ENCODE measurements at places on chromosomes 12 and 14.
A peak's percentile ranks its signal among the peaks of the same experiment; 100 is the strongest.

- peak; percentile 13 for DNase-seq
Observed at GRCh38 chr12:22684140-22685118, 59.5 kb downstream of the ETNK1 start.

DNA sequence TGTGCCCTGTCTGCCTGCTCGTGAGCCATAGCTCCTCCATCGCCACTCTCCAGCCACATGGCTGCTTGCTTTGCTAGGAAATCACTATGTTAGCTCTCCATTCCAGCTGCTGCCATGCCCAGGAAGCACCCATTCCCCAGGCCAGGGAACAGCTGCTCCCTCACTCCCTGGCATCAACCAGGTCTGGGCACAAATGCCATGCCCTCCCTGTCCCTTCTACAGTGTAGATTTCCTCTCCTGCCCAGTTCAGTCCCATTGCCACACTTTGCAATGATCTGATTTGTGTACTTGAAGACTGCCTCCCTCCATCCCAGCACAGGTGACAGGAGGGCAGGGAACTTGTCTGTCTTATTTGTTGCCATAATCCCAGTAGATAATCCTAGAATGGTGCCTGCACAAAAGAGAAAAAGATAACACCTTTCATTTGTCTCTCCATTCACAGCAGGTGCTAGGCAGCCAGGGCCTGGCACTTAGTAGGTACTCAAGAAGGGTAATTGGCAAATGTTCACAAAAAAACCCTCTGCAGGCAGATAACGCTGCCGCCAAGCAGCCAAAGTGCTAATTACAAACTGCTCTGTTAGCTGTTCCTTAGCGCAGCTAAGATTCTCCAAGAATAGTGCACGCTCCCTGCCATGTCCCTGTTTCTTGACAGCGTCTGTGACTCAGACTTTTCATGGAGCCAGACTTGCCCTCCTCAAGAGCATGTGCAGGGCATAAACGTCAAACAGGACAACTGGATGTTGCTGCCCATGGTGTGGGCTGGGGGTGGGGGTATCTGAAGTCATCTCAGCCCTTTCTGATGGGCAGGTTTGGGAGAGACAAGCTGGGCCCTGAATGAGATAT is 69.1 kb downstream of the ARL6IP4 start:
- no peak for DNase-seq

GRCh38 chr14:35406506-35407305 is 2.2 kb upstream of the NFKBIA start:
- DNase-seq = peak; percentile 57

DNA sequence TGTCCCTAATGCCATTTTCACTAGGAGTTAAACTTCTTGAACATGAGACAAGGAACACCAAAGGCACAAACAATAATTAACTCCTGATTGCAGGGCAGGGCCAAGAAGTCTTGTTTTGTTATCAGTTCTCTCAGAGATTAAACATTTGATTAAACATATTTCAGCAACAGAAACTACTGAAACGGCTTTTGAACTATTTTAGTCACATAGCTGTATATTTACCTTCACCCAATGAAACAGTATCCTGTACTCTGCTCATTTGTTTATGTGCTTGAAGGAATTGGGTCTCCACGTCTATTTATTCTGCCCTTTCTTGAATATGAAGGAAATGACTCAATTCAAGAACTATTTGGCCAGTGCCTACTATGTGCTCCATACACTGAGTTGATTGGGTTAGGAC is 51.3 kb upstream of the PTCSC3 start:
- DNase-seq = no peak

GRCh38 chr12:33752854-33753253 is 269.4 kb upstream of the ALG10 start:
- DNase-seq = no peak

DNA sequence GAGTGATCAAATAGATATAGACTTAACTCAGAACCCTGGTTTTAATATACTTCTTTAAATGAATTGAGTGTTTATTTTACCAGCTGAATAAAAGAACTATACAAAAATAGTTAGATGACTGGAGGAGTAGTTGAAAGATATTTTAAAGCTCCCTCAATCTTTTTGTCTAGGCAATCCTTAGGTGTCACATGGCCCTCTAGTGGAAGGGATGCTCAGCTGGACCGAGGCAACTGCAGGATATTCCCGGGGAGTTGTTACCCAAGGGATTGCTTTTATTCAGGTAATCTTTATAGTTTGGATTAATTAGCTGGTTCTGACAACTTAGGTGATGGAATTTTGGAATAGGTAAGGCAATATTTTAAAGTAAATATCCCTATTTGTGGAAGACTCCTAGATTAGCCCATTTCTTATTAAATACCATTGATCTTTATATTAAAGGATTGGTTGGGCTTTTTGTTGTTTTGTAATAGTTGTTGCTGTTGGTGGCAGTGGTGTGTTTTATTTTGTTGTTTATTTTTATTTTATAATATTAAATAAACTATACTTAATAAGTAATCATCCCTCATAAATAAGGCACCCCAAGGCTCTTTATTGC is 57.1 kb downstream of the ZDHHC17 start:
- DNase-seq = no peak

GRCh38 chr12:94109160-94109559 is 39.2 kb upstream of the PLXNC1 start:
- no peak for DNase-seq

DNA sequence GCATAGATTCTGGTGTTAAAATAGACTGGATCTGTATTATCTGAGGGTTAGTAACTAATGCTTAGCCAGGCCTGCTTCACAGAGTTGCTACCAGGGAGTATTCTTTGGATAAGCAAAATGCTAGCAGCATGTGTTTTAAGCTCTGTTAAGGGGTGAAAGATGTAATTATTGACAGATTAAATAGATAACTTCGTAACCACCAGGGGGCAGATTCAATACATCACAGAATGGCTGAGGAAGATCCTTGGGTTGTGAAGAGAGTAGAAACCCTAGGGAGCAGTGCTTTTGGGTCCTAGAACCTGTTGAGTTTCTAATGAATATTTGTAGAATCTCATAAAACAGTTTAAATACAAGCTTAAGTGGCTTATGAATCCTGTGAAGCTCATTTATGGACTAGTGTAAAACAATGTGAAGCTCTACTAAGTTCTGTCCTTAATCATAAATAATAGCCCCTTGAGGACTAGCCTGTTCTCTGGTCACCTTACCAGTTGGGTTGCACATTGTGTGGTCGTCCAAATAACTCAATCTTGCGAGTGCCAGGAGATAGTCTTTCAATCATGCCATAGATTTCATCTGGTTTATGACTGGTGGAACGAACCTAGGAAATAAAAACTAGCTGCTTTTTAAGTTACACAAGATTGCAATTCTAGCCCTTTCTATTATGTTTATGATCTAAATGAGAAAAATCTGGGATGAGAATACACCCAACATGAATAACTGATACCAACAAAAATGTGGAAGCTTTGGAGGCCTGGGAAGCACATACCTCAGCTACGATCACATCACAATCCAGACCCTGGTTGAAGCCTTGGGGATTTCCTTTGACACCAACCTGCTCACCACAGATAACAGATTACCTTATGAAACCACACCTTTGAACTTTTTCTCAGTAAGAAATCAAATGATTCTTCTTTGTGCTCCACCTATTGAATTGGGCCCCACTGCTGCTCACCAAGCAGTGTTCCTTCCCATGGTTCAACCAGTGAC is 12.3 kb downstream of the METTL3 start:
- DNase-seq = peak; percentile 16

DNA sequence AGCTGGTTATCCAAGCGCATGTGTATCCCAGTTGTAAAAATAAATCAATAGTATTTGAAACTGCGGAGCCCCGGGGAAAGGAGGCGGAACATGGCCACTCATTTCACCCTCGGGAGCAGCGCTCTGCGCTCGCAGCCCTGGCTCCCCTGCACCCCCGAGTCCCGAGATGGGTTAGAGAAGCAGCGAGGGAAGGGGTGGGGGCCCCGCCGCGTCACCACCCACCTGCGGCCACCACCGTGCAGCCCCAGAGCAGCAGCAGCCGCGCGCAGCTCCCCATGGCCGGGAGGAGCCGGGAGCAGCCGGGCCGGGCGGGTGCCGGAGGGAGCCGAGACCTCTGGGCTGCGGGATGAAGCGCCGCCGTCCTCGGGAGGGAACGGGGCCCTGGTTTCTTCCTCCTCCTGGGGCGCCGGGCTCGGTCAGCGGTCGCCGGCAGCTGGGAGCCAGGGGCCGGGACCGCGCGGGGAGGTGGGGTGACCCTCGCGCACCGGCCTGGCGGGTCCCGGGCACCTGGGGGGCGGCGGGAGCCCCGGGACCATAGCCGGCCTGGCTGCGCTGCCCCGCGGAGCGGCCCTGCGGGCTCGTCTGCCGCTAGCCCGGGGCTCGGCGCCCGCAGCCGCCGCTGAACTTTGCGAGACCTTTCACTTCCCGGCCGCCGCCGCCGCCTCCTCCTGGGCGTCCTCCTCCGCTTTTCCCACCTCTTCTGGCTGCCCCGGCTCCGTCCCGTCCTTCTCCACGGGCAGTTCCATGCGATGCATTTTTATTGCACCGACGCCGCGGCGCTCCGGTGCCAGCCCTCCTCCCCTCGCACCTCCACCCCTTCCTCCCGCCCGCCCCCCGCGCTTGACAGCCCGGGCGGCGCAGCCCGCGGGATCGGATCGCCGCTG is at the start of gene NTN4:
Gene NTN4 (minus strand): TSS at position 732 of the 884 bp plus-strand sequence. CDS start 455 bp downstream, at position 277.
- DNase-seq = no peak

GRCh38 chr12:14072987-14073386 is 91.6 kb upstream of the GRIN2B start:
- no peak for DNase-seq

DNA sequence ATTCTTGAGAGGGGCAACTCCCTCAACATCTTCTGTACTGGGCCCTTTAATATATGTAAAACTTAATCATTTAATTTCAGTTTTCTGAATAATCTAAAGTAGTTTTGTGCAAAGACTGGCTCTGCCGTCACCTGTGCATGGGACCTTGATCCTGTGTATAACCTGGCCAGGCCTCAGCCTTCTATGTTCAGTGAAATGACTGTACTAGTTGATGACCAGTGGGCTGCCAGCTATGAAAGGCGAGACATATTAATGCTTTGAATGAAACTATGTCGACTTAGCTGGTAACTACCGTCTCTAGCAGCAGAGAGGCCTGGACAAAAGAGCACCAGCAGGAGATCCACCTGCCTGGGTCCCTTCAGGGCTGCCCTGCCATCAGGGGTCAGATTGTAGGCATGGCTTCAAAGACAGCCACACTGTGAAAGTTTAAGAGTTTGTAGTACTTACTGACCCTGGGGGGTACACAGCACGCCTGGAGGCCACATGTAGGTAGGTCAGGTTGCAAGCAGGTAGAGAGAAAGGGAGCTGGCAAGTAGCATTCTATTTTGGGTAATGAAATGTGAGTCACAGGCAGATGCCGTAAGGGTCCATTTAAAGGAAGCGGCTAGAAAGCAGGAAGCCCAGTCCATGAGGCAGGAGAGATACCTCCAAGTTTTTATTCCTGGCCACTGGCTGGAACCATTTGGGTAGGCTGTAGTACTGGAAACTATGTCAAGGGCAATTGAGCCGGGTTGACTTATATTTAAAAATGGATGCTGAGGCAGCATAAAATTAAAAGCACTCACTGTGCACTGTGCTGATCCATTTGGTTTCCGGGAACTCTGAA is 77.2 kb downstream of the BHLHE41 start:
- no peak for DNase-seq

DNA sequence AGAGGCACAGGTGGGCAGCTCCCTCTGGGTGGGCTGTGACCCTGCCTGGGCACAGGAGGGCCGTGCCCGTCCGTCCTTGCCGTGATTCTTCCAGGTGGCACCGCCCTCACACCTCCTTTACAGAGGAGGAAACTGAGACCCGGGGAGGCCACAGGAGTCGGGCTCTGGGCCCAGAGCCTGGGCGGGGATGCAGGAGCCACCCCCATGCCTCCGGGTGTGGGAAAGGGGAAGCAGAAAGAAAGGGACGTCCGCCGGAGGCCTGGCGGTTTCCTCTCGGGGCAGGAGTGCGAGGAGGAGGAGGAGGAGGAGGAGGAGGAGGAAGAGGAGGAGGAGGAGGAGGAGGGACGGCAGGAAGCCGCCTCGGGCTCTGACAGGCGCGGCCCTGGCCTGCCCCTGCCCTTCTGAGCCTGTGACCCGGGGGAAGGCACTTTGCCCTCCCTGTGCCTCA is 23.0 kb downstream of the SH2B3 start:
- no peak for DNase-seq

DNA sequence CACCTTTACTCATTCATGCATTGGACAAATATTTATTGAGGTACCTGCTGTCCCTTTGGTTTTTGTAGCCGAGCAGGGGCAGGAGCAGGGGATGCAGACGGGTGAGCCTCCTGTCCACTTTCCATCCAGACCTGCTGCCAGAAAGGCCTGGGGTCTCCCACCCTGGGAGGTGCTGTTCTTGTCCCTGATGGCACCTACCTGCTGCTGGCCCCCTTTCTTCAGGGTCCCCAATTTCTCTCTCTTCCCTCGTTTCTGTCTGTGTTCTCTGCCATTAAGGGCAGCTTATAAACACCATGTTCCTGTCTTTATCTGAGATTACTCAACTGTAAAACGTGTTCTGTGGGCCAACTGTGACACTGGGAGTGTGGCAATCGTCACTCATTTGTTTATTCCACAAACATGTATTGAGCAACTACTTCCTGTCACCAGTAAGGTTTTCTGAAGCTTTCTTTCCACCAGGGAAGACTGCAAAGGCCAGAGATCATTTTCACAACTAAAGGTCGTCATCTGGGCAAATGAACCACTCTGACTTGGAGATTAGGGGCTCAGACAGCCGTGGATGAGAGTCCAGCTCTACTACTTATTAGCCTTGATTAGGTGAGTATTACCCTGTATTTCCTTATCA is at the start of gene HAL:
Gene HAL (minus strand): TSS at position 311 of the 625 bp plus-strand sequence. CDS start 434 bp downstream, outside the sequence.
- no peak for DNase-seq

DNA sequence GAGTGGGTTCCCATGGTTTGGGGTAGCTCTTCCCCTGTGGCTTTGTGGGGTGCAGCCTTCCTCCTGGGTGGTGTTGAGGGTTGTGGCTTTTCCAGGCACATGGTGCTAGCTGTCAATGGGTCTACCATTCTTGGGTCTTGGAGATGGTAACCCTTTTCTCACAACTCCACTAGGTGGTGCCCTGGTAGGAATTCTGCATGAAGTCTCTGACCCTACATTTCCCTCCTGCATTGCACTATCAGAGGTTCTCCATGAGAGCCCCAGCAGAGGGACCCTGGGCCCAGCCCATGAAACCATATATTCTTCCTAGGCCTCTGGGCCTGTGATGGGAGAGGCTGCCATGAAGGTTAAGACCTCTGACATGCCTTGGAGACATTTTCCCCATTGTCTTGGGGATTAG is 1093.3 kb downstream of the SLC16A7 start:
- DNase-seq = no peak

GRCh38 chr12:43094886-43095575 is 457.0 kb downstream of the ADAMTS20 start:
- no peak for DNase-seq

- no peak for DNase-seq
Observed at GRCh38 chr14:65783576-65783975, 371.0 kb downstream of the FUT8 start.

DNA sequence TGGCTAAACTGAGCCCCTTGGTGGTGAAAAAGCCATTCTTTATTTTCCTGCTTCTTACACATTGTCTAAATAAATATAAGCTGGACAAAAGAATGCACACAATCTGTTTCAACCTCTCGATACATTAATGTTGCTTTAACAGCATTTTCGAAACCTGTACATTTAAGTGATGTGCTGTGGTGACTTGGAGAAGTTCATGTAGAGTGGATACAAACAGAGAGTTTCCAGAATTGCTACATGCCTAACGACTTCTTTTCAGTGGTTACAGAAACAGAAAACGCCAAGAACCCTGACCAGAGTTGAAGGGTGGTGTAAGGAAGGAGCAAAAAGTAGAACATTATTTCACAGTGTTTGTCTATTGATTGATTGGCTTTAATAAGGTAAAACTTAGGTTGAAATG is 500.9 kb downstream of the SLC16A7 start:
- DNase-seq = no peak
